ENCODE measurements at places on chromosomes 13 and 19.

GRCh38 chr13:21434588-21434987 is 24.5 kb downstream of the ZDHHC20 start:
- DNase-seq, result no peak

- DNase-seq, result peak; percentile 92
Measured at GRCh38 chr19:14536926-14537692, 7.7 kb downstream of the TECR start.

GRCh38 chr19:38255383-38256014 is 675 bp downstream of the PPP1R14A start:
- DNase-seq, result no peak

- no peak for DNase-seq
Measured at GRCh38 chr13:109715902-109716301, 70.5 kb downstream of the IRS2 start.

DNA sequence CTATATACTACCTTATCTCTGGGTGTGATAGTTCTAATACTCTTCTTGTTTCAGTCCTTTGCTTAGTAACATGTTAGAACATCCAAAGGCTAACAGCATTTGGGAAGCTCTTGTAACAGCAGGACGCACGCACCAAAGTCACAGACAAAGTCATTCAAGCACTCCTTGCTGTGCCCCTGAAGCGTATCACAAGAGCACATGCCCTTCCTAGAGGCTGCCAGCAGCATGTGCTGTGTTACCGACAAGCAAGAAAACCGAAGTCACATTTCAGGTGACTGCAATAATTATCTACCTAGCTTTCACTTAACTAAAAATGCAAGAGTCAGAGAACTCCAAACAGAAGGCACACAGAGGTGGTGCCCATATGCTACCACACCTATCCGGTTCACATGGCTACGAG is 194.1 kb downstream of the KLF12 start:
- DNase-seq, result no peak

DNA sequence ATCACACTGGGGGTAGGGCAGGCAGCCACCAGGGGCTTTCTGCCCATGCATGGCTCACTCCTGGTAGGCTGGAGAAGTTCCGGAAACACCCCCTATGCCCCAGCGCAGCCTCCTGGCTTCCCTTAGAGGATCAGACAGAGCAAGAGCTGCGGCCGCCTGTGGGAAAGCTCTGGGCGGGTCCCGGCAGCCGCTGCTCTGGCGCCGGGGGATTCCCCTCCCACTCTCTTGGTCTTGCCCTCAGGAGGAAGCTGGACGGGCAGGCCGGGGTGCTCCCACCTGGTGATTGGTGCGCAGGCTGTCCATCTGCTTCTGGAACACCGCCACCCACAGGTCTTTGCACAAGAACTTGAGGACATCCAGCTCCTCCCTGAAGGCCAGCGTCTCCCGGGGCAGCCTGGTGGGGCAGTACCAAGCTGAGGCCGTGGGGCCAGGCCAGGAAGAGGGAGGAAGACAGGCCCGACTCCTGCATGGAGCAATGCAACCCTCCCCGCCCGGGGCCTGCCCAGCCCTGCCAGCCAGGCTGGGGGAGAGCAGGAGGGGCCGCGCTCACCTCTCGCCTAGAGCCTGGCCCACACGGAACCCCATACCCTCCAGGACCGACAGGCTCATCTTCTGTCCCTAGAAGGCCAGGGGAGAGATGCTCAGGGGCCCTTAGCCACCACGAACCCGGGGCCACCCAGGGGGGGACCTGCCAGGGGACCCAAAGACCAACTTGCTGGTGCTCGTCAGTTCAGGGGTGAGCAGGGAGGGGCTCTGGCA is 4.0 kb upstream of the NKPD1 start:
- DNase-seq, result no peak

- DNase-seq, result no peak
Measured at GRCh38 chr13:80901530-80901929, 560.6 kb upstream of the SPRY2 start.

GRCh38 chr19:48502350-48503018 is 9.2 kb downstream of the LMTK3 start:
- no peak for DNase-seq
